Caki2 (cell line): ENCODE measurements at places on chromosomes 11 and 22.

DNA sequence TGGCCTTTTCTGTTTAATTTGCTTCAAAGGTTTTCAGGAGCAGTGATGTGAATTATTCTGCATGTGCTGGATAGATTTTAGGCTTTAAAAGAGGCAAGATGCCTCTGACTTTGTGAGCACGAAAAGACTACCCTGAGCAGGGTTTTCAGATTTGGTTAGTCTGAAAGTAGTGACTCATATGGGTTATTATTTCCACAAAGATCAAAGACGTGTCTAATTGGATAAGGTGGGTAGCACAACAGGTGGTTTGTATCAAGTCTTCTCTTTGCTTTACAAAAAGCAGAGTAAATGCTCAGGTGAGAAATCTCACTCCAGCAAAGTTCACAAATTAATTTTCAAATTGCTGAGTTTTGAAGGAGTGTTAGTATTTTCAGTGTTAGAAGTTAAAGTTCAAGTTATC lies 37.6 kb upstream of the DBX1 start:
- no peak for DNase-seq

DNA sequence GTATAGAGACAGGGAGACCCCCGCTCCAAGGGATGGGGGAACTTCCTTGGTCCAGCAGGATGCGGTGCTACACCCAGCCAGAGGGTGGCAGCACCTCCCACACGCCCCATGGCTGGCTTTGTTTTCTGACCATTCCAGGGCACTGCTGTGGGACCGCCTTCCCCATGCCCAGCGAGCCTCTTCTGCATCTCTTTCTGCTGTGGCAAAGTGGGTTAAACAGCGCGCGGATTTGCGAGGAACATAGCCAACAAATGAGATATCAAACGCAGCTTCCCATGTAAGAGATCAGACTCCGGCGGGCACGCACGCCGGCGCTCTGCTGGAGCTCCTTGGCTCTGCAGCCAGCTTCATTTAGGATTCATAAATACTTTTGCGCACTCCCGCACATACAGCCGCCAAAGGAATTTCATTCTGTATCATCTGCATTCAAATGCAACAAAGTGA lies 485.8 kb upstream of the CADM1 start:
- no peak for DNase-seq

GRCh38 chr11:16226245-16226644 lies 130.1 kb downstream of the SOX6 start:
- peak; percentile 9 for DNase-seq

GRCh38 chr11:76226626-76227025 lies 20.3 kb upstream of the WNT11 start:
- DNase-seq, result no peak

DNA sequence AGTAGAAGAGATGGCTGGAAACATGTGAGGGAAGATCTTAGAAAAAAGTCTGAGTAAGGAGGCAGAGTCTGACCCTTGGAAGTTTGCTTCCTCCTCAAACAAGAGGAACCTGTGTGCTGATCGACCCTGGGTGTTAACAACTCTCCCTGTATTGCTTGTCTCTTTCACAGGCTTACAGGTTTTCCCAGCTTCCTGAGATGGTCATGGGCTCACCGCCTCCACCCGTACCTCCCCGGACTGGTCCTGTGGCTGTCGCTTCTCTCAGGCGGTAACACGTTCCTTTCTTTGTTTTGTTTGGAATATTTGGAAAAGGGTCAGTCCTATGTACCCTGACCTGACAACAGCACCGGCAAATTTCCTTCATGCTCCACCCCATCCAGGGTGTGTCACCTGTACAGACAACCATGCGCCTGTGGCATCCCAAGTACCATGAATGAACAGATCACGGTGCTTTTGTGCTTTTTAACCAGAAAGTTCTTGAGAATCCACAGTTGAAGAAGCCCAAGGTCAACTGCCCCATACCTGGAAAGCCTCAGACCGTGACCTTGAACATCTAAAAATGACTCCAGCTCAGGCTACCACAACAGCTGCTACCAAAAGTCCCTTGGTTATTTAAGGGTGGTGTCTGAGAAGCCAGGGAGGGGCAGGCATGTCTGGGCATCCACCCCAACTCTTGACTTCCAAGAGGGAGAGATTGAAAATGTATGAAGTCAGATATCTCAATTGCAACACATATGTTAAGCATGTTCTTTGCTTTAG lies 44.6 kb downstream of the C11orf91 start:
- DNase-seq, result no peak
